ENCODE measurements at places on chromosomes 11 and 22.

DNA sequence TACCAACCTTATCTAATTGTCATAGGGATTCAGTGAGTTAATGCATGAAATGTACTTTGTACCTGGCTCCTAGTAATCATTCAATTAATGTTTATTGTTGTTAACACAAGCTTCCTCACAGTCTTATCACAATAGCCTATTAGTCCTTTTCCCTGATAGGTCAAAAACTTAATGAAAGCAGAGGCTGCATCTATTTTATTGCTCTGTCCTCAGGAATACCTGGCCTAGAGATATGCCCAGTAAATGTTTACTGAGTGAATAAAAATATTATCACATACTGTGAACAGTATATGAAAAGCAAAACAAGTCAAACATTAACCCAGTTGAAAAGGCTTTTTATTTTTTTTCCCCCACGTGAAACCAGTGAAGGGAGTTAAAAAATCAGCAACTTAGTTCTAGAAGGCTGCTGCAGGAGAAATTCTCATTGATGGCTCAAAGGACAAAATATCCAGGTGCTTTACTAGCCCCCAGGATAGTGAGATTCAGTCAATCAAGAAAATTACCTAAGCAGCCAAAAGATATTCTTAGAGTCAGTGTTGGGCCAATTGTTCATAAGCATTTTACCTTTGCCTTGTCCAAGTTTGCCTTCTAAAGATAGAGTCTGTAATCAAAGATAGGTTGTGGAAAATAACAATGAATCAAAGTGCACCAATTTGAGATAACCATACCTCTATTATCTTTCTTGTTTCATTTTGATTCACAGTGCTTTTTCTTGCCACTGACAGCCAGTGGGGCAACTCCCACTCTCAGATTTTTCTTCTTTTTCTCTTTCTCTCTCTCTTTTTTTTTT is 34.4 kb upstream of the SLC6A5 start:
- no peak for DNase-seq

DNA sequence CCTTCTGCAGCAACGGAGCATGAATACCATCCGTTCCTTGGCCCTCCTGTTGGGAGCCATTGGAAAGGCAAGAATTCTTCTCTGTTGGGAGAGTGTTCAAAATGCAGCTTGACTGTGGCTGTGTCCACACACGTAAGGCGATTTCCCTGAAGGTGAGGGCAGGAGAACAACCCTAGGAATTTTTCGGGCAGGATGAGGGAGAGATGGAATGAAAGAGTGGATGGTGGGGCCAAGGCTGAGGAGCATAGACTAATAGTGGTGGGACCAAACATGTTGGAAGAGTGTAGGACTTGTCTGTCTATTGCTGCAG is 924.9 kb downstream of the TBC1D22A start:
- no peak for DNase-seq

- DNase-seq: peak; percentile 64
Observed at GRCh38 chr11:70500076-70500847, 101.9 kb downstream of the CTTN start.

DNA sequence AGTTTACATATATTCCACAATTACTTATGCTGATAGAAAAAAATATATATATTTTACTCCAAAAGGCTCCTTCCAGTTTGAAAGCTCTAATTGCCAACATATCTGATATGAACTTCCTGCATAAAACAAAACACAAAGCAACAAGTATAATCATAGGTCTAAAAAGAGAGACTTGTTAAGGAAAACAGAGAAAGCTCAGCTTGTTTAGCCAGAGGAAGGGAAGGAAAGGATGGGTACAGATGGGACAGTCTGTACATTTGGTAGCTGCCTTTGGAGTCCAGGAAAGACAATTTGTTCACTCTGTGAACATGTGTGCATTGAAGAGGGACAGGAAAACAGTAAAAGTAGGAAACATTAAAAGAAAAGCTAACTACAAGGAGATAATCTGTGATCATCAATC is 45.7 kb upstream of the AKIP1 start:
- no peak for DNase-seq

- no peak for DNase-seq
Observed at GRCh38 chr11:94455861-94456260, 37.8 kb downstream of the MRE11 start.

GRCh38 chr11:120952461-120953434 is 71.2 kb upstream of the TBCEL start:
- peak; percentile 80 for DNase-seq

DNA sequence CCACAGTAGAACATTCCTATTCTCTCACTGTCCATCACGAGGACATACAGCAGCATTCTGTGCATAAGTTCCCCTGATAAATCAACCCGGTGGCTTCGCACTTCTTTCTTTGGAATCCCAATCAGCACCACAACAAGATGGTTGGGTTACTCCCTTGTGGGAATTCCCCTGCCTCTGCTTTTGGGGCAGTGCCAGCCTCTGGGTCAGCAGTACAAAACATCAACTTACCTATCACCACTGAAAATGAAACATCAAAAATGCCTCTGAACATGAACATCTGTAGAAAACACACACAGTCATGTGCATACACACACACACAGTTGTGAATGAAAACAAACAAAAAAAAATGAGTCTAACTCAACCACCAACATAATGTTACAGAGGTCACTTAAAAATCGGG is 79.3 kb downstream of the KCNA4 start:
- no peak for DNase-seq

DNA sequence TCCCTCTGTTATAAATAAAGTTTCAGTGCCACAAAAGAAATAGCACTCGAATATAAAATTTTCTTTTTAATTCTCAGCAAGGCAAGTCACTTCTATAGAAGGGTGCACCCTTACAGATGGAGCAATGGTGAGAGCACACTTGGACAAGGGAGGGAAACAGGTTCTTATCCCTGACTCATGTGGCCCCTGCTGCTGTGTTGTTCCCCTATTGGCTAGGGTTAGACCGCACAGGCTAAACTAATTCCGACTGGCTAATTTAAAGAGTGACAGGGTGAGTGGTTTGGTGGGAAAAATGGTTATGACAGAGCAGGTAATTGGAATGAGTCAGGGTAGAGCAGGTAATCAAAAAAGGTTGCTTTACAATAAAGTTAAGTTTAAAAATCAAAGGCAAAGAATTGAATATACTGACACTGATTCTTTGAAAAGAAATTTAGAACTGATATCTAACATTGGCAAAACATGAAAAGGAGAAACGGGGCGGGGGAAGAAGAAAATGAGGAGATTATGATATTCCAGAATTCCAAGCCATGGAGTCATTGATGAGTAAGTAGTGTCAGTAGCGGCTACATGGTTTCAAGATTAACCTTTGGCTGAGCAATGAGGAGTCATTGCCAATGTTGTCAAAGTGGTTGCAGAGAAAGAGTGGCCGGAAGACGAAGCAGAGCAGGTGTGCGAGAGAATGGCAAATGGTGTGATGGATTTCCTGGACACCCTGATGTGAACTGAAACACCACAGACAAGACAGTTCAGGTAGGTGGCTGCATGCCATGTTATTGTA is 48.4 kb upstream of the MRGPRX1 start:
- no peak for DNase-seq

GRCh38 chr11:123454060-123454651 is 24.1 kb downstream of the GRAMD1B start:
- DNase-seq: no peak

DNA sequence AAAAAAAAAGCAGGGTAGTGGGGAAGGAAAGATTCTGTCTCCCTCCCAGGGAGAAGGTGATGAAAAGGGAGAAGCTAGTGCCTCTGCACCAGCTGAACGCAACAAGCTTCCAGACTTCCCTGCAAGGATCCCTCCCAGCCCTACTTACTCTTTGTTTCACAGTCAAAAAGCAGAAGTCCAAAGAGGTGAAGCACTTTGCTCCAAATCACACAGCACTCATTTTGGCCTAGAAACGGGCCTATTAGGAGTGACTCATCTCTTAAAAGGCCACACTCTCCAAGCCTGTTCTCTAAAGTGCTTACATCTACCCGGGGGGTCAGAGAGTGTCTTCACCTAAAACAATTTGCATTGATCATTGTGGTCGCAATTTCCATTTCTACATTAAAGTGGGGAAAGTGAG is 17.7 kb upstream of the GRK3 start:
- DNase-seq: no peak

DNA sequence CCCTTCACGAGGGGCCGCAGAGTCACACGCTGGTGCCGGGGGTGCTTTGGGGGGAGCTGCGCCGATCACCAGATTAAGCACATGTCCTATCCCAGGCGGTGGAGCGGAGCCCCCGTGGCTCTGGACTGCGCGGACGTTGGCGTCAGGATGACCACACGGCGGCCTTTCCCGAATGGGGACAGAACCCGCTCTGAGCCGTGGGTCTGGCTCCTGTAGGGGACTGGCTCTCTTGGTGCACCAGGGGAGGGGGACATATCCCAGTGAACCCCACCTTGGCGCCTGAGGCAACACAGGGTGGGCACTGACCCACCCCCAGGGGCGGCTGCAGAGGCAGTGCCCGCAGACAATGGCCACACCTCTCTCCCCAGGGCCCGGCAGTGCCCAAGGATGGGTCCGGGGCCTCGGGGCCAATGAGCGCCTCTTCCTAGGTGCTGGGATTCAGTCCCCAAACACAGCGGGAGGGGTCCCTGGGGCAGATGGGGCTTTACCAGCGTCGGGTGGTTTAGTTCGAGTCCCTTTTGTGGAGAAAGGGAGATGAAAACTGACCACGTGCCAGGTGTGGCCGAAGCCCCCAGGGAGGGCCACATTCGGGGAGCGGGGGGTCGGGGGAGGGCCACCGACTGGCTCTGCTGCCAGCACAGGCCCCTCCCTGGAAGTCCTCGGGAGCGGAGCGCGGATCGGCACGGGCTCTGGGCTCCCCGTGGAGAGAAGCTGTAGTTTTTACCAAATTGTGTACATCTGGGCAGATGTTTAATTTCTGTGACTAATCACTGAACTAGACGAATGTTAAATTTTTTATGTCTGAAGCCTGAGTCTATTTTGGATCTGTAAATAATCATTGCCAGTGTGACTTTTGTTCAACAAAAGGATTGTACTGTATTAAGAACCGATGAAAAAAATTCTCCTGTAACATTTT is 58.9 kb downstream of the GRAMD4 start:
- DNase-seq: no peak

DNA sequence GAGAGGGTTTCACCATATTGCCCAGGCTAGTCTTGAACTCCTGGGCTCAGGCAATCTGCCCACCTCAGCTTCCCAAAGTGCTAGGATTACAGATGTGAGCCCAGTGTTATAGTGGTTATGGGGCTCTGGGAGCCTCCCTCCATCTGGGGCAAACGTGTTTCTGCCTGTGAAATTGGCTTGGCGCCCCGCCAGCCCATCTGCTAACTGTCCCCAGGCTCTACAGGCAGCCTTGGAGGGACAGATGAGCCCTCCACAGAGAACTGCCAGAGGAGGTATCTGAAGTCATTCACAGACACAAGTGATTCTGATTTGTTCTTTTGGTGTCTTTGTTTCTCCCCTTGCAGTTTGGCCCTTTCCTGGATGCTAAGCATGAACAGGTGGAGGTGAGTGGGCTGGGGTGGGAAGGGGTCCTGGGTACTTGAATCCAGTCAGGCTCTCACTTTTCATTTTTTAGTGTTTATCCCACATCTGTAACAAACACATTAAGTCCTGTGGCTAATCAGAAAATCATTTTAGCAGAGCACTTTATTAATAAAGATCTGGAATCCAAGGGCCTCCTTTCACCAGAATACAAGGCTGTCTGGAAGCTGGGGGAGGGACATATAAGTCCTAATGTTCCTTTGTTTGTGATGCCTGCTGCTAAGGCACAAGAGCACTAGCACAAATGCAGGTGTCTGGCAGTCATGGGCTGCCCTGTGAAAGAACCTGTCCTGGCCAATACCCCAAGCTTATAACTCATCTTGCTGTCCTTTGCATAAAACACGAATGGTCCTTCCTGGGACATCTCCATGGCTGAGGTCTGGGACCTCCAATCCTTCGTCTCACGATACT is 25.7 kb upstream of the CDC42EP2 start:
- no peak for DNase-seq

GRCh38 chr11:67640758-67641337 is 1.3 kb upstream of the TBX10 start:
- DNase-seq: peak; percentile 33

DNA sequence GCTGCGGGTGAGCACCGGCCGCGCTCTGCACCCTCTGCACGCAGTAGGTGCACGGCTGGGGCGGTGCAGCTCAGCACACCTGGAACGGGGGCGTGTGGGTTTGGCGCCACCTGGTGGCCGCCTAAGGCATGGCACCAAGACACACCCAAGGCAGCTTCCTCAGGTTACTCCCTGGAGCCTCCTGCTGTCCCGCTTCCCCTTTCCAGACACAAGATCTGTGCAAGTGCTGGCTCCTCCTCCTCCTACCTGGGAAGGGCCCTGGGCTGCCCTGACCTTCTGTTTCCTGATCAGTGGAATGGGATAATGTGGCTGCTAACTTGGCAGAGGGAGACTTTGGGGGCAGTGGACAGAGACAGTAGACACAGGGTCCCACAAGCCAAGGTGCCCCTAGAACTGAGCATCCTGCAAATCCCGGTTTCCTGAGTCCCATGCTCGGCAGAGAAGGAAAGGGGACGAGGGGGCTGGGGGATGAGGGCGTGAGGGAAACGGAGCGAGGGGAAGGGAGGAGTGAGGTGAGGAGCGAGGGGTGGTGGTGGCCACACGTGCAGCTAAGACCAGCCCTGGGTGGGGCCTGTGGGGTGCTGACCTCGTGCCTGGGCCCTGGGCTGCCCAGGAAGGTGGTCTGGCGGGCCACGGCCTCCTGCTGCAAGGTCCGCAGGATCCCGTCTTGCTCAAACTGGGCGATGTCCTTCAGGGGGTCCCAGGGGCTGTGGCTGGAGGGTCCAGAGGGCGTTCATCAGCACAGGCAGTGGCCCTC is 34.8 kb upstream of the CARS1 start:
- DNase-seq: peak; percentile 74

GRCh38 chr11:33310720-33311500 is 53.7 kb downstream of the HIPK3 start:
- DNase-seq: no peak

GRCh38 chr11:92714111-92714510 is 255.3 kb upstream of the MTNR1B start:
- no peak for DNase-seq

Measured in posterior cingulate gyrus (tissue), 11 donors.